ENCODE measurements at places on chromosomes 3 and 15.

- DNase-seq, result no peak
Observed at GRCh38 chr15:64452988-64453688, 7.2 kb upstream of the ZNF609 start.

GRCh38 chr3:156630773-156631093, 43.7 kb upstream of the TIPARP start:
- no peak for DNase-seq

- no peak for DNase-seq
Observed at GRCh38 chr15:44102675-44103254, 92.3 kb downstream of the FRMD5 start.

DNA sequence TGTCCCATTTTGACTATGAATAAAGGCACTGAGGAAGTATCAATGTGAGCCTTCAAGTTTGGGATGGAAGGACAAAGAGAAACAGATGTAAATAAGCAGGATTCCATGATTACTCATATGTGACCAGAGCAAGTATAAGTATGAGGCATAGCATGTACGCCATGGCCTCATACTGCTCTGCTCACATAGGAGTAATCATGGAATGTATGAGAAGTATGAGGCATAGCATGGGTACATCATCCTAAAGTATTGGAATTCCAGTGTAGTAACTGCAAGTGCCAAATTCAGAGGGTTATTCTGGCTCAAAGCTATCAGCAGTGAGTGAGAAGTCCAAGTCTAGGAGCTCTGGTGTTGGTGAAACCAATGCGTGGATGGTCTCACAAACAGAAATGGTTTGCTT, 81.2 kb upstream of the WDR72 start:
- no peak for DNase-seq

GRCh38 chr15:90881181-90881977, 2.9 kb upstream of the FES start:
- no peak for DNase-seq

- no peak for DNase-seq
Observed at GRCh38 chr3:86942206-86942605, 48.7 kb downstream of the VGLL3 start.

- DNase-seq, result no peak
Observed at GRCh38 chr3:156705761-156706616, 31.6 kb downstream of the TIPARP start.

GRCh38 chr15:90619468-90619867, 89.7 kb downstream of the CRTC3 start:
- DNase-seq, result no peak

GRCh38 chr3:31546162-31546561, 13.4 kb downstream of the STT3B start:
- no peak for DNase-seq

GRCh38 chr3:20013396-20013795, 1.3 kb upstream of the PP2D1 start:
- DNase-seq, result no peak

DNA sequence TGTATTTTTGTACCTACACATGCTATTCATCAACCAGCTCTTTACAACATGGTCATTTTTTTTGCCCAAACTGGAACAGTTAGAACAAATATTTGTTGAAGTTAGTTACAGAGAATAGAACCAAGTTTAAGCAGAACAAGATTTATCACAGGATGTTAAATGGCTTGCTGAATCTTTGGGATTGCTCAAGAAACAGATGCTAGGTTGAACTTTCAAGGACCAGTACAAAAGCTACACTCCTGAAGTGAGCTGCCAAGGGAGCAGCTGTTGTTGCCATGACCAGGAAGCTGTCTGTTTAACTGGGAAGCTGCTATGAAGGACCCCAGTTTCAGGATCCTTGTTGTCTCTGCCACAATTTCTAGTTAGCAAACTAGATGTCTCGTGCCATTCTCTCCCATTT, 53.7 kb downstream of the ZIC1 start:
- DNase-seq, result no peak

DNA sequence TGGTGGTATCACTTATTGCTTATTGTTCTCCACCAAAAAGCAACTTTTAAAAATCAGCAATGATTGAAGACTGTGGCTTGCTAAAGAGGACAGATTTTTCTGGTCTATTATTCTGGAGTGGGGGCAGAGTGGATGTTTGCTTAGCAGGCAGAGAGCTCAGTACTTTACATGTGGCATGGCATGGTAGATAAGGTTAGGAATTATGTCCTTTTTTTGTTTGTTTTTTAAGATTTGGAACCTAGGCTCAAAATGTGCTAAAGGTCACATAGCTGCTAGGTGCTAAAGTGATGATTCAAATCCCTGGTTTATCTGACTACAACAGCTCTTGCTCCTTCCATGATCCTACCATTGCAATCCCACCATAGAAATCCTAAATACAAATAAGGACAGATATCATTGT, 331.0 kb upstream of the ADAMTS9 start:
- no peak for DNase-seq

- DNase-seq, result no peak
Observed at GRCh38 chr3:16033889-16034687, 140.4 kb upstream of the GALNT15 start.

- DNase-seq, result no peak
Observed at GRCh38 chr15:91214675-91215590, 114.9 kb downstream of the SV2B start.

- no peak for DNase-seq
Observed at GRCh38 chr3:55183201-55183600, 255.3 kb upstream of the LRTM1 start.

DNA sequence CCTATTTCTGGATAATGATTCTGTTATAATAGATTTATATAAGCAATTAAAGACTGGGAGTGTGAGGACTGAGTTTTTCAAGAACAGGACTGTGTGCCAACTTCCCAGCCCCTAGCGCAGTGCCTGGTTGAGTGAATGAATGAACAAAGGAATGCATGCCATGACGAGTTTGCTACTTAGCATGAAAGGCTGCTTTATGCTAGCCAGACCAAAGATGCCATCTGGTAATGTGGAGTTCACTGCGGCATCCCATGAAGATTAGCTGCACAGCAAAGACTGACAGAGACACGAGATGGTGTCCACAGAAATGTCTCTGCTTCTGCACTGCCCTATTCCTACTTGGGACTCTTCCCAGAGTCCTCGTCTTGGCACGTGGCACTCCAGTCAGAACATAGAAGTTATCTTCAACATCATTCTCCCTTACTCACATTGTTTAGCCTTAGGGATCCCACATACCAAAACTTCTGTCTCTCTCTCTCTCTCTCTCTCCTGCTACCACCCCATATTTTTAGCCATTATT, 283.9 kb upstream of the CTNNB1 start:
- no peak for DNase-seq

- no peak for DNase-seq
Observed at GRCh38 chr3:21718161-21718765, 32.7 kb downstream of the ZNF385D start.

- DNase-seq, result no peak
Observed at GRCh38 chr3:151210676-151211381, 7.8 kb upstream of the GPR171 start.

DNA sequence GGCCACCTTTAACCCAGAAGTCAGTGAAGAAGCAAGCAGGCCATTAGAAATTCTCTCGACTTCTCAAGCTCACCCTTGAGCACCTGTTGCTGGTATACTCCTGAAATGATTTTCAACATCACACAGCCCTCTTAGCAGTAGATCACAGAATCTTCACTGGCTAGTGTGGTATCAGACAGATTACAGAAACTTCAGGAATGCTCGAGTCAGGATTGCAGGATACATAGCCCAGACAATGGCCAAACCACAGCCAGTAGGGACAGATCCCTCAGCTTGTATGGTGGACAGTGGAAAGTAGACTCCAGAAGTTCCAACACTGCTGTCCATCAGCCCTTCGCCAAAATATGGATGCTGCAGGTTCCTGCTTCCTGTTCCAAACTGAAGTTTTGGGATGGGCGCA, 4.5 kb upstream of the KLHL40 start:
- DNase-seq, result no peak

- DNase-seq, result no peak
Observed at GRCh38 chr3:76723366-76723765, 316.5 kb upstream of the ROBO2 start.

DNA sequence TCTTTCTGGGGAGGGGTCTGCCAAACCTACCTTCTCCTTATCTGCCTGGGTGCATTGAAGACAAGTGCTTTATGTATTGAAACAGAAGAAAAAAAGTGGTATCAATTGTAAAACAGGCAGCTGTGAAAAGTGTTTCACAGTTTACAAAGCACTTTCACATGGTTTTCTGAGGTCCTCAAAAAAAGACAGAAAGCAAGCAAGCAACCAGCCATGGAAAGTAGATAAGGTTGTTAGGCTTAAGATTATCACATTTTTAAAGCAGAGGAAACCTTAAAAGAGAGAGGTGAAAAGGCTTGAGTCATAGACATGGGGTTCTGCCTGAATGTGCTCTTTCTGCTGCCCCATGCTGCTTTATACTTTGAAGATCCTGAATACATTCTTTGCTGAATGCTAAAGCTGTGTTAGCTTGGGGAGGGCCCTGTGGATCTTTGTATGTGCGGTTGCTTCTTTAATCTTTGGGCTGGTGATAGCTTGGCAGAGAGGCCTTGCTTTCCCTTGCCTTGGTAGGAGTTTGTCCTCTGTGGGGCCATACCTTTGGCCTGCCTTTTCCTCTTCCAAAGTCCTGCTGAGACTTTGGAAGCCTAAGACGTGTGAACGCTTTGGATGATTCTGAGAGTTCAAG, 2.6 kb downstream of the SMAD3 start:
- peak; percentile 26 for DNase-seq

Measured in CD4-positive, alpha-beta T cell treated with Interleukin-17A for 1 hour (primary cell).